Inflammatory macrophage (primary cell): ENCODE measurements at places on chromosomes 6 and 20.

DNA sequence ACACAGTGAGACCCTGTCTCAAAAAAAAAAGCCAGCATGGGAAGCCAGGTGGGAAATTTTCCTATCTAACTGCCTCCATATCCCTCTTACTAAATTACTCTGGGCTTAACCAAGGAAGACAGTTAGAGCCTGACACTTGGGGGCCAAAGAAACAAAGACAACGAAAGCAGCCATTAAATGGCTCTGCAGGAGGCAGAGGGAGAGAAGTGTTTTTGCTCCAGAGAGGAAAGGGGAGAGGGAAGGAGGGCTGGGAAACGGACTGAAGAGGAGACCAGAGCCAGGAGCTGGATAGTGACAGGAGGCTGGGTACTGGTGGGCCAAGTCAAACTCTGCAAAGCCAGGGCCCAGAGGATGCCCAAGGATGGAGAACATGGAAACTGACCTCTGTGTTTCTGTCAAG lies 10.7 kb upstream of the TGIF2 start:
- no peak for DNase-seq

DNA sequence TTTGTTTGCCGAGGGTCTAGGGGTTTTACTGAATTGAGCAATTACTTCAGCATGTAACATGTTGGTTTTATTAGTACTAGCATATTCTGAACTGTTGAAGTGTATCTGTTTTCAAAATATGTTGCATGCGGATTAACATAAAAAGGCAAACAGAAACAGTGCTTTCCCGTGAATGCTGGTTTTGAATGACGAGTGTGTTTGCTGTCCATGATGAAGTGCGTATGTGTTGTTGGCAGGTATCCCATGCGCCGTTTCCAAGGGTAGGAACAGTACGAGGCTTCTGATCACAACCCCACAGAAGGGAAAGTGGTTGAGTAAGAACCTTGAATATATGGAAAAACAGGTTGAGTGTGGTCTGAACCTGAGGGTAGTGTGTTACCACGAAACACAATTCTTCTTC lies 232.9 kb downstream of the SAMD5 start:
- no peak for DNase-seq

GRCh38 chr6:68279793-68280557 lies 355.1 kb upstream of the ADGRB3 start:
- no peak for DNase-seq

GRCh38 chr20:63064310-63064709 lies 57.5 kb upstream of the BHLHE23 start:
- no peak for DNase-seq

DNA sequence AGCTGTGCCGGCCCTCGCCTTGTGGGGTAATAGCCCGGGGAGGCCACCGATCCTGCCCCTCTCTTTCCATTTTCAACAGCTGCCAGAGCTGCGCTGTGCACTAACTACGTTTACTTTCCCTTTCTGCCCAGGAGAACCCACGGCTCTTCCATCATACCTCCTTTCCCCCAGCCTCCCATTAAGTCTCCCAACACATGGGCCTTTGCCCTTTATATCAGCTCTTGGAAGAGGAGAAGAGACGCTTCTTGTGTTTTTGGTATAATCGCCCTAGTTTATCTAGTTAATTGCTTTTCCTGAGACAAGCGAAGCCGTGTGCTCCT lies 637 bp downstream of the UBR2 start:
- DNase-seq: no peak

- no peak for DNase-seq
Measured at GRCh38 chr20:8124639-8125038, 7.4 kb upstream of the PLCB1 start.

DNA sequence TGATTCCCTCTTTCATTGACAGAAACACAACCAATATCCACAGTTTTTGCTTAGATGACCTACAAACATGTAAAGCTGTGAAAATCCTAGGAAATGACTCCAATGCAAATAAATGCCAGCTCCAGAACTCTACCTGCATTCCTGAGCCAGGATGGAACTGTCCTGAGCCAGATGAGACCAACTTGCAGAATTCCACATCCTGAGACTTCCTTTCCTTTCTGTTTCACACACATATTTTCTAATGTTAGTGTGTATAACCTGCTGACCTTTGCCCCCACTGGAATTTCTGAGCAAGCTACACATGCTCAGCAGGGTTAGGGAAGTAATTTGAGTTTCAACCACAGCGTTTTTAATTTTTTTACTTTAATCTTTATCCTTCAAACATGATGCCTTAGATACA lies 69.6 kb upstream of the ADGRF1 start:
- DNase-seq: no peak
